ENCODE measurements at places on chromosomes 2 and 18.

DNA sequence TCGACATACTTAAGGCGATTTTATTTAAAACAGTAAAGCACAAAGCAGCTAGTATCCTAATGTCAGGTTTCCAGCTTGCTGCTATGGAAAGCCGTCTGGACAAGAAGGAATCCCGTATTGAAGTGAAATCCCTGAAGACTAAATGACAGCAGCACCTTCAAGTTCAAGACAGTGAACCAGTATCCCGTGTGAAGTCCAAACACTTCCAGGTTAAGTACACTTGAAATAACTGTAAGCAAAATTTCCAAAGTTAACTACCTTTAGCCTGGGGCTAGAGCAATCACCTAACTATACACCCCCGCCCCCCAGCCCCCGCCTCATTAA, 1.2 kb downstream of the MBOAT2 start:
- no peak for DNase-seq

GRCh38 chr2:99648906-99649789, 159.3 kb upstream of the REV1 start:
- DNase-seq = no peak

GRCh38 chr2:9100080-9100876, 96.8 kb upstream of the MBOAT2 start:
- no peak for DNase-seq

DNA sequence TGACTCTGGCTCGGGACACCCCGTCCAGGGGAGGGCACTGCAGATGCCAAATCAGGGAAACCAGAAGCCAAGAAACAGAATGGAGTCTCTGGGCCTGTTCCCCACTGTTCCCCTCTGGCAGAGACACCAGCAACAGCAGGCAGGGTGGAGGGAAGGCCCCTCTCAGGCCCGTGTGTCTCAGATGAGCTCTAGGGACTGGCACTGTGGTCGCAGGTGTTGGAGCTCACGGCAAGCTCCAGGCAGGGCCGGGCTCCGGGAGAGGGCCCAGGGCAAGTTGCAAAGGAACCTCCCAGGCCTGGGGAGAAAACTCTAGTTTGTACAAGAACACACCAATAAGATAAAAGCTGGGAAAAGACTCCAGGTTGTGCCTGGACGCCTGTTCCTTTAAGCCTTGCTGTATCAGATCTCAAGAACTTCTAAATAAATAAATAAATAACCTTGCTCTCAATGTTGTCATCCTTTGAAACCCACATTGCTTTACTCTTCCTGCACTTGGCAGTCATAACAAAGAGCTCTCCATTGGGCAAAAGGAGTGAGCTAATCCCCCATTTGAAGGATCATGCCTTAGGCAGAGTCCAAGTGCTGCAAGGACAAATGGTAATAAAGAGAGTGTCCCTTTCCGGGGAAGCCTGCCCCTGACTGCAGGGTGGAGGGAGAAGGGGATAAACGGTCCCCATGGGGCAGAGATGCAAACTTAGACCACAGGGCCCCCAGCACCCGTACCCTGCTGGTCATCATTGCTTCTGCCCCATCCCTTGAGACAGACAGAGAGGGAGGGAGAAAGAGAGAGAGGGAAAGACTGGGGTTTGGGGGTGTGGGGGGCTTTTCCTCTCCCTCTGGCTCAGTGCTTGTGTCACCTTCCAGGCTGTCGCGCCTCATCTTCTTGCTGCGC, 33.3 kb downstream of the CNGA3 start:
- DNase-seq = no peak

- no peak for DNase-seq
These were observed 7.1 kb upstream of the SOS1 start for GRCh38 chr2:39127973-39128372.

- peak; percentile 74 for DNase-seq
These were observed 18.0 kb downstream of the ARID5A start for GRCh38 chr2:96554293-96555145.

GRCh38 chr2:55093381-55093780, 43.1 kb upstream of the RTN4 start:
- DNase-seq = no peak

- DNase-seq = no peak
These were observed 98.2 kb downstream of the BABAM2 start for GRCh38 chr2:27988718-27989117.

DNA sequence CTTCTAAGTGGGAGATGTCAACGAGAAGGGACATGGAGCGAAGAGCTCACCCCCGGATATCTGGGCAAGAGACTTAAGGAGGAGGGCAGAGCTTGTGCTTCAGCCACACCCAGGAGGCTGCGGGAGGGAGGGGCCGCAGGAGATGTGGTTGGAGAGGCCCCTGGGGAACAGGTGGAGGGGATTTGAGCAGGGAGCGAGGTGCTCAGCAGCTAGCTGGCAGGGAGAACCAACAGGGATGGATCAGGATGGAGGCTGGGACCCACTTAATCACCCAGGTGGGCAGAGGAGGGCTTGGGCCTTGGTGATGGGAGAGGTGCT, 78.3 kb downstream of the MBP start:
- DNase-seq = no peak

DNA sequence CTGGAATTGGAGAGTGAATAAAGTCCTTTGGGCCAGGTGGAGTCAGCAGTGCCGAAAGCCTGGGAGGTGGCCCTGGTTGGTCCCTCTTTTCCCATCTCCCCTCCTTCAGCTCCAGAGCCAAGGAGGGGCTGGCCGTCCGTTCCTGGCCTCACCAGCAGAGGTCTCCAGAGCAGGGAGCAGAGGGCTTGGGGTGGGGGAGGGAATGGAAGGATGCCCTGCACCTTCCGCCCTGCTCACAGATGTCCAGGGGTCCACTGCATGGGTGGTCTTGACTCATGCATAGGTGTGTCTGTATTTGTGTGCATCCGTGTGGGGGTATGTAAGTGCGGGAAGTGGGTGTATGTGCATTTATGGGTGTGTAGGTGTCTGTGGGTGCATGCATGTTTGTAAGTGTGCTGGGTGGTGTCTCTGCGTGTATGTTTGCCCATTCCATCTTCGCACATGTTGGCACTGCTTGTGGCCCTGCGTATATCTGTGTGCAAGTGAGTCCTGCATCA, 201.8 kb downstream of the ZFP36L2 start:
- DNase-seq = peak; percentile 82

- no peak for DNase-seq
These were observed 155.4 kb upstream of the SPRED2 start for GRCh38 chr2:65587779-65588178.

- no peak for DNase-seq
These were observed 16.3 kb downstream of the CDC42EP3 start for GRCh38 chr2:37654932-37655841.

- no peak for DNase-seq
These were observed 27.5 kb downstream of the TFCP2L1 start for GRCh38 chr2:121257480-121257840.

GRCh38 chr2:24489465-24490180, 1.4 kb upstream of the NCOA1 start:
- DNase-seq = no peak

GRCh38 chr2:200596774-200597570, 11.2 kb downstream of the AOX1 start:
- DNase-seq = no peak

DNA sequence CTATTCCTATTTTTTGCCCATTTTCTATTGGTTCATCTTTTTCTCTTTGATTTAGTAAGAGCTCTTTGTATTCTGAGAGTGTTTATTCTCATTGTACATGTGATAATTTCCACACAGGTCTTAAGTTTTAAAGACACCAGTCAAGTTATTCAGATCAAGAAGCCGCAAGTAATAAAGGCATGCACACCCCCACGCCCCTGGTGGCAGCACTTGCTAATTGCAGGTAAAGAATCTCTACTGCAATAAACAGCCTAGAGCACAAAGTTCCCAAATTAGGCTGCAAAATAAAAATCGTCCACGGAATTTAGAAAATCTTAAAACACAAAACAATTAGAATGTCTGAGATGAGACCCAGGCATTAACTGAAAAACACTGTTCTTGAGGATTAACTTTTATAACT, 45.2 kb downstream of the ST3GAL5 start:
- DNase-seq = no peak

GRCh38 chr2:204533629-204534370, 11.5 kb upstream of the PARD3B start:
- no peak for DNase-seq

GRCh38 chr2:88086401-88086800, 18.8 kb downstream of the SMYD1 start:
- DNase-seq = no peak

DNA sequence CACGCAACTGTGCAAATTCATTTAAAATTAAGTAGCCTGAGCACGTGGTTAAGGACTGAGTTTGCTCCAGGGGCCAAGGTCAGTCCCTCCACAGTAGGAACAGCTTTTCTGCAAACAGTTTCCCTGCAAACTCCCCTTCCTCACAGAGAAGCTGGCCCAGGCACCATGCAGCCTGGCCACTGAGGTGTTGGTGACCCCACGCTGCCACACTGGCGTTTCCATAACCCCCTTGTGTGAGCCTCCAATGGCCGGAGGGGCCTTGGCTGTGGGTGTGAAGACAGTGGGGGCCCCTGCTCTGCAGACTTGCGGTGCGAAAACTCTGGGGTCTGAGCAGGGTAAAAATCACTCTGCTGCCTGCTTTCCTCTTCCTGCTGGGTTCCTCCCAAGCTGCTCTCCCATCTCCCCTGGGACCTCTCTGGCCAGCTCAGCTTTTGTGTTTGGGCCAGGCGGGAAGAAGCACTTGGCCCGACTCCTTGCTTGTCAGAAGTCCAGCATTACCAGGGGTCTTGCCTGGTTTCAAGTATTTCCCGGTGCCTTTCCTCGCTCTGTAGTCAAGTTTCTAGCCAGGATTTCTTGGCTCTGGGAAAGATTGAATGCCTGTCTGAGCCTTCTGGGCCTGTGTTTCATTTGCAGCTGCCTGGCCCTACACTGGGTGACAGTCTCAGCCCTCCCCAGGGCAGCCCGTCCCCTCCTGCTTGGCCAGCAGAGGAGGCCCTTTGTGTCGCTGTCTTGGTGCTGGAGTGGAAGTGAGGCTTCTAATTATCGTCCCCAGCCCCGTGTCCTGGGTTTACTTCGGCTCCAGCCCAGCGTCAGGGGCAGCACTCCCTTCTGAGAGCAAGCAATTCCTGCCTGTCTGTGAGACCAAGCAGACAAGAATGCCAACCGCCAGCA, 131.4 kb upstream of the SLC1A4 start:
- DNase-seq = peak; percentile 84

- DNase-seq = no peak
These were observed 16.8 kb downstream of the SERPINB10 start for GRCh38 chr18:63924551-63924950.

DNA sequence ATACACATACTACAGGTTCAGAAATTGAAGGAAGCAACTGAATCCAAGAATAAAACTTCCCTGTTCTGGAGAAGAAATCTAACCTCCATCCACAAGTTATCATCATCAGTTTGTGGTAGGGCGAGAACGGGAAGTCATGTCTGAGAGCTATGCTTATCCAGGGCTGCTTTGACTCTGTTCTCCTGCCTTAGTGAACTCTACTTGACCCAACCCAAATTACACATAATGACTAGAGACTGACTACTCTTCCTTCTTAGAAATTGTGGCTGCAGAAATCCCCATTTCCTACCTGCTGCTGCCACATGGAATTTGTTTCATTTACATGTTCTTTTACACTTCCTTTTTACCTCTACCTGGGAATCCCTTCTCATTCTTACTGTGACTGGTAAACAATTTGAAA, 1102.6 kb upstream of the PIK3C3 start:
- DNase-seq = no peak

DNA sequence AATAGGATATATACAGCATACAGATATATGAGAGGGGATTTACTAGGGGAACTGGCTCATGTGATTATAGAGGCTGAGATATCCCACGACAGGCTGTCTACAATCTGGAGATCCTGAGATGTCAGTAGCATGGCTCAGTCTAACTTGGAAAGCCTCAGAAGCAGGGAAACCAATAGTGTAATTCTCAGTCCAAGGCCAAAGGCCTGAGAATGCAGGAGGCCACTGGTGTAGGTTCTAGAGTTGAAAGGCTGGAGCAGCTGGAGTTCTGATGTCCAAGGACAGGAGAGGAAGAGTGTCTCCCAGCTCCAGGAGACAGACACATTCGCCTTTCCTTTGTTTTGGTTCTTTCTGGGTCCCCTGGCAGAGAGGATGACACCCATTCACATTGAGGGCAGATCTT, 20.1 kb upstream of the CCBE1 start:
- DNase-seq = no peak

DNA sequence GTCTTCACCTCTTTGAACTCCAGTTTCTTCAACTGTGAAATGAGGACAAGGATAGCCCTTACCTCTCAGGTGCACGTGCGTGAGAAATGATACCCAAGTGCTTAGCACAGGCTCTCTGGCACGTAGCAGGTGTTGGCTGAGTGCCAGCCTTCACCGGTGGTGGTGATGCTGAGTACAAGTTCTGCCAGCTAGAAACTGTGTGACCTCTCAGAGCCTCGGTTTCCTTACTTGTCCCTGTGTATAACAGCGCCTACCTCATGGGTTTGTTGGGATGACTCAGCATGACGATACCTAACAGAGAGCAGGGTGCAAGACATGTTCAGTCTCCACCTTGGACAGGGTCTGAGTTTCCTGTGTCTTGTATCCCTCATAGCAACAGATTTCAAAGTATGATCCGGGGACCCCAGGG, 205.1 kb downstream of the TNS1 start:
- DNase-seq = no peak

DNA sequence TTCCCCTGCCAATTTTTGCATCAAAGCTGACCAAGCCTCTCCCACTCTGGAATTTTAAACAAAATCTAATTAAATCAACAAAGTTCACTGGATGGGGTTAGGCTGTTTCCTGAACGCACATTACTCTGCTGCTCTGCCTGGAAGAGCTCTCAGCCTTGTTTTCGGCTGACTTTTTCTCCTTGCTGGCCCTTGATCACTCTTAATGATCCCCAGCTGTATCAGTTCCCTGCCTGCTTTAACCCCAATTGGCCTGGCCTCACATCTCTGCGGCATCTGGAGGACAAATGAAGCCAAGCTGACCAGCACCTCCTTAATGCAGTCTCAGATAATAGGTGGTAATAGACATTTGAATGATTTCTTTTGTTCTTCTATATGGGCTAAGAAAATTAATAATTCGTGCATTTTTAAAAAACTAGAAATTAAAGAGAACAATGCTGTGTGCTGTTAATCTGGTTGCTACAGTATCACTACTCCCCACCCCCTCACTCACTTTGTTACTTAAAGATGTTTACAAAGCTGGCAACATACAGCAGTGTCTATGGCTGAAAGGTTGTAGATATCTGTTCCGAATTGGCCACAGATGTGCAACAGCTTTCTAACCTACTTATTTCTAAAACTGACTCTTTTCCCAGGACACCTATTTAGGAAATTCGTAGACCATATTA, 415.2 kb upstream of the KCNH7 start:
- no peak for DNase-seq

DNA sequence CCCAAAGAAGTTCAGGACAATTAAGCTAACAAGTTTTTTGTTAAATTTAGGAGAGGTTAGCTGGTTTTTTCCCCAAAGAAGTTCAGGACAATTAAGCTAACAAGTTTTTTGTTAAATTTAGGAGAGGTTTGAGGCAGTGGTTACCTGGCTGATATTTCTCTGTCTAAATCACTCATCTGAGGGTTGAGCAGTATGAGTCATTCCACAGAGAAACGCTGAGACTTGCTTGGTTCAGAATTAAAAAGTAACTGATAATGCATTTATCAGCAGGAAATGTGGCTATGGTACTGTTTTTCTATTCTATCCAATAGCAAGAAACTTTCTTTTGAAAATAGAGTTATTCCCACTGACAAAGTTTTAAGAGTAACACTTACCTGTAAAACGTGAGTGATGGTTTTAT, 22.8 kb upstream of the KIDINS220 start:
- DNase-seq = no peak
